ENCODE measurements at places on chromosomes 6 and 20. TPM values are rescaled to one million over a fixed set of nuclear protein-coding genes. Genes with fewer than 3 reads are reported as not detected.
A peak's percentile ranks its signal among the peaks of the same experiment; 100 is the strongest.

The POU5F1 gene
- polyA plus RNA-seq: 0.11 TPM

- DNase-seq: peak; percentile 55
Observed at GRCh38 chr6:116352515-116353471, 18.0 kb upstream of the DSE start.

- DNase-seq: no peak
Observed at GRCh38 chr20:25378884-25379733, 11.5 kb downstream of the ABHD12 start.

GRCh38 chr6:166839569-166839968 is 116.8 kb downstream of the RNASET2 start:
- DNase-seq: no peak

GRCh38 chr6:125968493-125968892 is 11.9 kb downstream of the HINT3 start:
- DNase-seq: no peak

- DNase-seq: no peak
Observed at GRCh38 chr6:157075549-157076450, 247.5 kb downstream of the TMEM242 start.

DNA sequence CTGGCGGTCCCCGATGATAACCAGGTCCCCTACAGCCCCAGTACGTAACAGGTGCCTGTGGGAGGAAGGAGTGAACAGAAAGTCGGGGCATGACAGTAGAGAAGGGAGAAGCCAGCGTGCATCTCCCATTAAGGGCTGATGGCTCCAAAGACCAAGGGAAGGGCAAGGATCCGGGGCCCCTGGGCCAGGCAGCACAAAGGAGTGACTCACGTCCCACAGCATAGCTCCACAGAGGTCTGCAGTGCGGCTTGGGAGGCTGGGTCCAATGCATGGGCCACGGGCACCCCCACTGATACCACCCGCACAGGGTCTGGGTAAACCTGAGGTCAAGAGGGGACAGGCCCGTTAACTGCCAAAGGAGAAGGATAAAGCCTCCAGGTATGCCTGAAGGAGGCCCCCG is 10.3 kb downstream of the AARS2 start:
- no peak for DNase-seq

The LPA gene
- polyA plus RNA-seq: not detected

DNA sequence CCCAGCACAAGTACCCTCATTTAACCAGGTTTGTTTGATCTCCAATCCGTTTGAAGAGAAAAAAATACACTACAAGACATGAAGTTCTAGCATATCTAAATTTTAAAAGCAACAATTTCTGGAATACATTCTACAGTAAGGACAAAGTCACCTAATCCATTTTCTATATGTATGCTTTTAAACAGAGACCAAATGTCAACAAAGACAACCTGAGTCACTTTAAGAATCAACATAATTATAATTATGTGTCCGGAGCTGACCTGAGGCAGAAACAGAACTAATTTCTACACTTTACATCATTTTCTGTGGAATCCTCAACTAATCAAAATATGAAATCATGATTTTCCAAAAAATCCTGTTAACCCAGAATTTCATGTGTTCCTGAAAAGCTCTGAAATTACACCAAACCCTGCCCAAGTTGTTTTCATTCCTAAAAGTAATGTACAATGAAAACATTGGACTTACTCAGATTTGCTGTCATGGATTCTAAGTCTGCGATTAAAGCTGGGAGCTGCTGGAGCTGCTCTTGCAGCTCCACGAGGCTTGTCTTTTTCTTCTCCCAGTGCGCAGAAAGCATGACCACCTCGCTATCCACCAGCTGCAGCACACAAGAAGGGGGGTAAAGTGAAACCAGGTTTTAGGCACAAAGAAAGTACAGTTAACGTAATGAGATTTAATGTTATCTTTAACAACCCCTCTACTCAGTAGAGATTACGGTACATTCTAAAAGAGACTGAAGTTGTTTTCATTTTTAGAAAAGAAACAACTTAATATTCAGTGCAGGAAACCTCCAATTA is 35.8 kb downstream of the DTNBP1 start:
- no peak for DNase-seq

- no peak for DNase-seq
Observed at GRCh38 chr6:41201764-41202173, 820 bp upstream of the TREML2 start.

DNA sequence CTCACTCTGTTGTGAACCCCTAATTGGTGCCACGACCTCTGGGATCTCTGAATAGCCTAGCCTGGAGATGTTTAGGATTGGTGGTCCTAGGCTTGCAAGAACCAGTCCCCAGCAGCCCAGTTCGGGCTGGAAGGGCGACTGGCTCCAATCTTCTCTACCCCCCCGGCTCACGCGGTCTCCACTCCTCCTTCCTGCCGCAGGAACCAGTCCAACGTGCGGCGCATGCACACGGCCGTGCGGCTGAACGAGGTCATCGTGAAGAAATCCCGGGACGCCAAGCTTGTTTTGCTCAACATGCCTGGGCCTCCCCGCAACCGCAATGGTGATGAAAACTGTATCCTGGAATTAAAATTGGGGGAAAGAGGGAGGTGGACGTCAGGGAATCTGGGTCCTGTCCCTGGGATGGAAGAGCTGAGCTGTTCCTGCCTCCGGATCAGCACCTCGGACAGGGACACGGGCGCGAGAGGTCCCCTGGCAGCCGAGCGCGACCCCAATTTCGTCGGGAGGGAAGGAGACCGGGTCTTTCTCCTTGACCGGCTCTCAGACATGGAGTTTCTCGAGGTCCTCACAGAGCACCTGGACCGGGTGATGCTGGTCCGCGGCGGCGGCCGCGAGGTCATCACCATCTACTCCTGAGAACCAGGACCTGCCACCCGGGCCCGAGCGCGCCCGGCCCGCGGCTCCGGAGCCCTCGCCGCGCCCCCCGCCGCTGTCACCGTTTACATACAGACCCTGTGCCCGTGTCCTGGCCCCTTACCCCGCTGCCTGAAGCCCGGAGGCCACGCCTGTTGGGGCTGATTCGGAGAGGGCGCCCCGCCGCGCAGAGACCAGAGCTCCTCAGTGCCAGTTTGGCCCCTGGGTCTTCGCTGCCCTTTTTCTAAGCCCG is 28.2 kb downstream of the SLC12A5 start:
- no peak for DNase-seq

- no peak for DNase-seq
Observed at GRCh38 chr6:147221739-147222138, 17.5 kb downstream of the STXBP5 start.

DNA sequence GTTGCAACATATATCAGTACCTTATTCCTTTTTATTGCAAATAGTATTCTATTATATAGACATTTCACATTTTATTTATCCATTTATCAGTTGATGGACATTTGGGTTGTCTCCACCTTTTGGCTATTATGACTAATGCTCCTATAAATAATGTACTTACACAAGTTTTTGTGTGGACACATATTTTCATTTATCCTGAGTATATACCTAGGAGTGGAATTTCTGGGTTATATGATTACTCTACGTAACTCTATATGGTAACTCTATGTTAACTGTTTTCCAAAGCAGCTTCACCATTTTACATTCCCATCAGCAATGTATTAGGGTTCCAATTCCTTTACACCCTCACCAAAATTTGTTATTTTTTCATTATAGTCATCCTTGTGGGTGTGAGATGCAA is 405.0 kb downstream of the ESR1 start:
- DNase-seq: no peak

- no peak for DNase-seq
Observed at GRCh38 chr20:45993197-45993951, 15.3 kb upstream of the MMP9 start.

The B3GAT2 gene
- 0.02 TPM for polyA plus RNA-seq

DNA sequence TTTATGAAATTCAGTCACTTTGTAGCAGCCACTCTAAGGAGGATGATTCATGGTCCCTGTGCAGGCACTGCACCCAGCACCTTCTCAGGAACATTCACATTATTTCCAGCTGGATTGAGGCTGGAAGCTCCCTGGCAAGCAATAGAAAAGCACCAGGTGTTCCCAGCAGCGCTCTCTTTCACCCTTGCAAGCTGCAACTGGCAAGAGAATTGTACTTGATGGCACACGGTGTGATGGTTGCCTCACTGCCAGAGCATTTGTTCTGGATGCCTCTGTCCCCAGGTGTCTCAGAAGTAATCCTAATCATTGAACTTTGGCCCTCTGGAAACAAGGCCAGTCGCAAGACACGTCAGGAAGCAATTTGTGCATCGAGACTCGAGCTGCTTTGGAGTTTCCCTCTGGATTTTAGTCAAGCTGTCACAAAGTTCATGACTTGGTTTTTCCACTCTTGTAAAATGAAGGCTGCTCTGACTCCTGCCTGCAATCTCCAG is 24.9 kb upstream of the PHACTR2 start:
- DNase-seq: no peak

- DNase-seq: no peak
Observed at GRCh38 chr6:138582573-138582972, 83.3 kb upstream of the NHSL1 start.

DNA sequence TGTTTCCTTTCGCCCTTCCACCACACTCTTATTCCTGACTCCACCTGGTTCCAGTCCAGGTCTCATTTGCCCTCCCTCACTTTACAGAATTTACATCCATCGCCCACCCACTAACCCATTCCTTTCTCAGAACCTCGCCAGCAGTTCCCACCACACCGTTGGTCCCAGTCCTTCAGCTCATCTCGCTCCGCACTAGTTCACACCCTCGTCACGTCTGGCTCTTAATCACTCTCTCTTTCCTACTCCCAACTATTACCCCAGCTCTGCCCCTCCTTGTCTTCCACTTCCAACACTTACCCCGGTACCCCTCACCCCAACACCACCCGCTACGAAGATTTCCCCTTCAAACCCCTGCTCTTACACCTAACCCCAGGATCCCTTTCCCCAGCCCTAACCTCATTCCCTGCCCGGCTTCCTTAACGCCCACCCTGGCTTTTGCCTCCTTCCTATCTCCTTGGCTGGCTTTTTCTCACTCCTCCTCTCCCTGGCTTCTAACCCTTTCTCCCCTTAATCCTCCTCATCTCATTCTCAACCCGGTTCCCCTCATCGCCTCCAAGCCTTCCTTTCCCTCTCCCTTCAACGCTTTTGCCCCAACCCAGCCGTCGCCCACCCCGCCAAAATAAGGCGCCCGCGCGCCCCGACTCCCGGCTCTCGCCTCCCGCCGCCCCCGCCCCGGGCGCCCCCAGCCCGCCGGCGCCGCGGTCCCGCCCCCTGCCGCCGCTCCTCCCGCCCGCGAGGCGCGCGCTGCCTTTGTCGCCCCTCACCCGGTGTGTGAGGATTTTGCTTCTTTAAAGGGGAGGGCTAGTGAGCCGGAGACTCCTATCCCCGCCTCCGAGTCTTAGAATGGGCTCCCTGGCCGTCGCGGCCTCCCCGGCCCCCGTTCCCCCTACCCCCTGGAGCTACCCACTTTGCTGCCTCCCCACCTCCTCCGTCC is 542 bp downstream of the USP49 start:
- DNase-seq: no peak

The SPATS1 gene
- polyA plus RNA-seq: not detected

The KHDC1L gene
- not detected for polyA plus RNA-seq

DNA sequence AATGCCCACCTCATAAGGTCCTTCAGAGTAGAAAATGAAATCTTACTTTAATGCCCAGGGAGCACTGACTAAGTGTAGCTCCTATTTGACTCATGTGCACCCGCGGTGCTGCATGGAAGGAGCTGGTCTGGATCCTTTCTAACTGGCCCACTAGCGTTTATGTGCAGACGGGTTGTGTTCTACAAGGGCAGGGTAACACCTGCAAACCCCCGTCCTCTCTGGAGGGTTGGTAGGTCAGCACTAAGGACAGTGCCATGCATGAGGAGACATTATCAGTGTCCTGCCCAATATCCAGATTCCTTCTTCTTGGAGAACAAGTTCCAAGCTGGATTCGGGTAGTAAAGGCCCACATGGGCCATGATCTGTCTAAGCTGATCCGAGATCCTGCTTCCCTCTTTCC is 140.3 kb downstream of the ANKRD60 start:
- no peak for DNase-seq

DNA sequence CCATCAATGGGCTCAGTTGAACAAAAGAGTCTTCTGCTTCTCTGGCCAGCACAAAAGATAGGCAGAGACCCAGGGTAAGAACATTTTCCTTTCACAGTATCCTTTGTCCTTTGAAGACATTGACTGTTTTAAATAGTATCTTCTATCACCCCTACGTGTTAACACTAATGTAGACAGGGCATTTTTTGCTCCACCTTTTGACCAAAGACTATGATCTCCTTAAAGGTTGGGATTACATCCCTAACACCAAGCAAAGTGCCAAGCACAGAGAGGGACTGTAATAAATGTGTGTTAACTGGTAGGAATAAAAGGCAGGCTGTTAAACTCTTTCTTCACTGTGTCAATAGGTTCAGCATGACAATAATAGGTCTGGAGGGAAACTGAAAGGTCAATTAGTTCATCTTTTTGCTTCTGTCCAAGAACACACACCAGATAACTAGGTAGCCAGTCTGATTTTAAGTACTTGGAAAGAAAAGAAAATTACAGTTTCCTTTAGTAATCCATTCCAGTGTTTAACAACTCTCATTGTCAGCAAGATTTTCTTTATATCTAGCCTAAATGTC is 63.6 kb upstream of the NOX3 start:
- DNase-seq: no peak

DNA sequence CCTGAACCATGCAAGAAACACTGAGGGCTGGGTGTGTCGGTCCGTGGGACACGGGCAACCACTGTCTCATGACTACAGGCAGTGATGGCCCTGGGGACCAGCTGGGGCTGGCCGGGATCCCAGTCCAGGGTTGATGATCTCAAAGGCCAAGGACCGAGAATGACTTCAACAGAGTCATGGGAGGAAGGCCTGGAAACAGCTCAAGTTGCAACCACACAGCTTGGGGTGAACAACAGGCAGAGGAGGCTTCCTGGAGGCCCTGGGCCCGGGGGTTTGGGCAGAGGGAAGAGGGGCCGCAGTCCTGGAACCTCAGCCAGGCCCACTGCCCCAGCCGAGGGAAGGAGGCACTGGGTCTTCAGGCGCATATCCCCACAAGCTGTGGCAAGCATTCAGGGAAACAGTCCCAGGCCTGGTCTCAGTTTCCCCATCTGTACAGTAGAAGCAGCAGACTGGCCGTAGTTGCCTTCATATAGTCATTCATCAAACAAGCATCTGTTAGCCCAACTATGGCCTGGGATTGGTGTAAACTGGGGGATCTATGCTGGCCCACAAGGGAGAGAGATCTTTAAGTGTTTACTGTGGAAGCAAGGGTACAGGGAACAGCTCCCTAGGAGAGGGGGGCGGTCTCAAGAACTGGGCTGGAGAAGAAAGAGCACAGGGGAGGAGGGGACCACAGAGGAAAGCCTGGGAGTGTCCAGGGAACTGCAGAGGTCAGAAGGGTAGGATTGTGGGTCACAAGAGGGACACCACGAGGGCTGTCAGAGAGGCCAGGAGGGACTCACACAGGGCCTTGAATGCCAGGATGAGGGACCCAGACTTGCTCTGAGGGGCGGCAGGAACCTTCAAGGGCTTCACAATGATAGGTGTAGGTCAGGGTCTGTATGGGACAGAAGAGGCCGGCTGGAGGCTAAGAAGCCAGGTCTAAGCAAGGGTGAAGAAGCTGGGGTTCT is 2.1 kb downstream of the MYL9 start:
- DNase-seq: peak; percentile 26

GRCh38 chr20:32536851-32537656 is 48.1 kb downstream of the NOL4L start:
- DNase-seq: no peak

The MSH5 gene
- 10.7 TPM for polyA plus RNA-seq

The GHRH gene
- not detected for polyA plus RNA-seq

Data from BJ (cell line).